ENCODE measurements at places on chromosomes 4 and X.

DNA sequence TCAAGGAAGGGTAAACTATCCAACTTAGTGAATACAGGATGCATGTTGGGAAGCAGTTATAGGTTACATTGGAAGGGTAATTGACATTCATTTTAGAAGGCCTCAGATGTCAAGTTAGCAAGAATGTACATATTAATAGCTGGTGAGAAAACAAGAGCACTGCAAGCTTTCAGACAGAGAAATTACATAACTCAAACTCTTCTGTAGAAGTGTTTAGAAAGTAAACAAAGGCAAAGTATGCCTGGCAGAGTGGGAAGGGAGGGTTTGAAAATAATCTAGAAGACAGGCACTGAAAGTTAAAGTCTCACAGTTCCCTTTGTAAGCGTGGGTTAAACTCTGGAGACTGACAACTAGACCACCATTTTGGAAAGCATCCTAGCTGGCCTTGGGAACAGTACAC, 406.2 kb downstream of the ANKRD50 start:
- H3K27ac ChIP-seq = no peak overlapping the region
- H3K4me3 ChIP-seq = no peak overlapping the region
- H3K4me1 ChIP-seq = no peaks in the 10 kb centered on the region
- no peak for DNase-seq
- no peaks in the 10 kb centered on the region for H3K36me3 ChIP-seq
- H3K27me3 ChIP-seq = peaks cover 2% of the 10 kb centered on the region

- no peak overlapping the region for H3K27ac ChIP-seq
- H3K36me3 ChIP-seq = no peaks in the 10 kb centered on the region
- no peak for DNase-seq
- no peak overlapping the region for H3K4me3 ChIP-seq
- peaks cover 3% of the 10 kb centered on the region for H3K27me3 ChIP-seq
- no peaks in the 10 kb centered on the region for H3K4me1 ChIP-seq
These were observed 66.4 kb upstream of the BRS3 start for GRCh38 chrX:136421338-136421737.

DNA sequence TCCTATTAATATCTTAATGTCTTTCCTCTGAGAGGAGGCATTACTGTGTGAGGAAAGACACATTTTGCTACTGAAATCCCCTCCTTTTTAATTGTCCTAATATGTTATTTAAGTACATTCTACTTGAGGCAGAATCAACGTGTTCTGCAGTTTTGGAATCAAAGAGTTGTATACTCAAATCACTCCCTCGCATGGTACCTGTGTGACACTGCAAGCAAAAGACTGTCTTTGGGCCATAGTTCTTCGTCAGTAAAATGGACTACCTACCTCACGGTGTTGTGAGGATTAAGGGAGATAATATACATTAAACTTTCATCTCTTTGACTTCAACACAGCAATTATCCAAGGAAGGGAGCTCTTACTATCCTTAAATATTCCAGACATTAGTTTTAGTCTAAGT, 61.5 kb downstream of the TIGD2 start:
- H3K4me1 ChIP-seq = no peaks in the 10 kb centered on the region
- no peak for DNase-seq

- no peaks in the 10 kb centered on the region for H3K4me1 ChIP-seq
- H3K27ac ChIP-seq = no peak overlapping the region
- DNase-seq = no peak
- H3K4me3 ChIP-seq = no peak overlapping the region
- H3K27me3 ChIP-seq = peaks cover 1% of the 10 kb centered on the region
These were observed 178.7 kb downstream of the DCTD start for GRCh38 chr4:182738283-182739047.

DNA sequence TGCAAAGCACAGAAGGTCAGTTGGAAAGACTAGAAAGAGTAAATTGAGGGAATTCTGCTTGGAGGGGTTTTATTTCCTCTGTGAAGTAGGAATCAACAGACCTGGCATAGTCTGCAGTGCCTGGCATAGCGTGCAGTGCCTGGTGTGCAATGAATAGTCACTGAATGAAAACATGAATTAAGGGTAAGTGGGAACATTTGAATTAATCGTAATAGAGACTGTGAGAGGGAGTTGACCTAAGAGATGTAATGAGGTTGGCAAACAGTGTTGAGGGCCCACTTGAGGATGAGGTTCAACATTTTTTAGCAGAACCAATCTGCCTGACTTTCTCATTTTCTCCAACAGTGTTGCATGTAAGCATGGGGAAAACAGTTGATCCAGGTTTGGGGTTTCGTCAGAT, 377.2 kb upstream of the FTHL17 start:
- H3K36me3 ChIP-seq = no peaks in the 10 kb centered on the region
- H3K4me3 ChIP-seq = no peak overlapping the region
- H3K27ac ChIP-seq = no peak overlapping the region
- DNase-seq = no peak

Data from memory B cell (primary cell).